Occipital lobe (tissue), 3 donors: ENCODE measurements at places on chromosomes 5 and 9. TPM values are rescaled to one million over a fixed set of nuclear protein-coding genes. Genes with fewer than 3 reads are reported as not detected.

- no peak for DNase-seq
Observed at GRCh38 chr5:123084730-123085605, 4.1 kb upstream of the PRDM6 start.

DNA sequence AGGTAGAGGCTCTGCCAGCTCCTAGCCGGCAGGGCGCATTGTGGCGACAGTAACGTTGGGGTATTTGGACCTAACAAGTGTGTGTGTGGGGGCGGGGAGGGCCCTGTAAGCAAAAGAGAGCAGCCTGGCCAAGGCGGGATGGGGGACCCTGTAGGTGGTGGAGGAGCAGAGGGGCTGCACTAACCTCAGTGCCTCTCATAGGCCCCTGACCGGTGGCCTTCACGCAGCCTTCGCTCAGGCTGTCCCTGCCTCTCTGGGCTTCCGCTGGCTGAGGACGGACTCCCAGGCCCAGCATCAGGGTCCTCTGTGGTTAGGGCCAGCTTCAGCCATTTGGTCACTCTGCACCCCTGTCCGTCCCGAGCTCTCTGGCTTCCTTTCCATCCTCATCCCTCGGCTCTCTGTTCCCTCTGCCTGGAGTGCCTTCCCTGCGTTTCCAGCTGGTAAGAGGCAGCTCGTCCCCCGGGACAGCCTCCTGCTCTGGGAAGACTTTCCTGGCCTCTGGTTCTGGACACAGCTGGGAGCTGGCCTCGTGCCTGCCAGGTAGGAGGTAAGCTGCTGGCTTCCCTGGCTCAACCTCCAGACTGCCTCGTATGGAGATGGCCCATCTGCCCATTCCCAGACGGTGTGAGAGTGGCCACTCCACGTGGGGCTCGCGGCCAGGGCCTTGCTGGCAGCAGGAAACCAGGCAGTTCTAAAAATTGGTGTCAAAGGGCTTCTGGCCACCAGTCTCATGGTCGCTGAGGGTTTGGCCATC, 39.3 kb upstream of the PHYKPL start:
- DNase-seq: no peak

DNA sequence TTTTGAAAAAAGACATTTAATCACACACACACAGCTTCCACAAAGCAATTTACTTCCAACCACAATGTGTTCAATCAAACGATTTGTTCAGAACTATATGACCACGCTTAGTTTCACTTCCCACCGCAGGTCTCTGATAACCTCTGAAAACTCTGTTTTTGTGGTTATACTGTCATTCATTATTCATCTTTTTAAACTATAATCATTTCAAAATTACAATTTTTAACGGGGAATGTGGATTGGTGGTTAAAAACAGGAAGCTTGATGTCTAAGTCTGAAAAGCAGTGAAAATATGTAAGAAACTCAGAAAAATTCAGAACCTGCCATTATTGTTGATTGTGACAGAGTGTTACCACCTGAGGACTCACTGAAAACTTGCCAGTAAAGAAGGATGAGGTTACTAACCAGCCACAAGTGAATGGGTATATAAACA, 12.7 kb upstream of the TMEM174 start:
- DNase-seq: no peak

- DNase-seq: no peak
Observed at GRCh38 chr9:120888626-120889025, 11.6 kb upstream of the PHF19 start.

Gene PTGES
- 3.3 TPM for total RNA-seq

Gene C9
- not detected for total RNA-seq

GRCh38 chr9:76255781-76256455, 138.3 kb downstream of the RFK start:
- DNase-seq: no peak

DNA sequence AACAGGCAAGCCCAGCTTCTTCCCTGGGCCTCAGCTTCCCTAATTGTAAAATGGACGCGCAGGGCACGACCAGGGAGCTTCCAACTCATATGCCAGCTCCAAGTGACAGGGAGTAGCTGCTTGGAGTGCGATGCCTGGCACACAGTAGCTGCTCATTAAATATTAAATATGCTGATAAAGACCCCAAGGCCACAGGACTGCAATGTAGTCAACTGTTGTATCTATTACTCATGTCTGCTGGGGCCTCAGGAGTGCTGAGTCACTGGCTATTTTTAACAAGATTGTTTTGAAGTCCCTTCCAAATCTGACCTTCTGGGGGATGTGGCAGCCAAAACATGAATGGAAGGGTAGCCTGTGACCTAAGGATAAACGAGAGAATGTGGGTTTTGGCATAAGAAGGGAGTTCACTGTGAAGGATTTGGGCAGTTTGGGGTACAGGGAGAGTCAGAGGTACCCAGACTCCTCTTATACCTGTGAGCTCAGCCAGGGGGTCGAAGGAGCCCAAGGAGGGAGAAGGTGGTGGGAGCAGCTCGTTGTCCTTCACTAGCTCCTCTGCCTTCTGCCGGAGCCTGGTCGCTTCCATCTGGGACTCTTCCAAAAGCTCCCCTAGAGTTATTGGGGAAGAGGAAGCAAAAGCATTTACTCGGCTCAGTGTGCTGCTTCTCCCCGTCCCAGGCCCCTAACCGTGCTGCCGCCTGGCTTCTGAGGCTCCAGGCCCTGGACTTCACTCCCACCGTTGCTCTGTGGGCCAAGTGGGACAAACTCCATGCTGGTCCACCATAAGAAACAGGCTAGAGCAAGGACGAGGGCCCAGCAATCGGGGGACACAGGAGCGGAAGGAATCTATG, 17.5 kb downstream of the TNIP1 start:
- no peak for DNase-seq

DNA sequence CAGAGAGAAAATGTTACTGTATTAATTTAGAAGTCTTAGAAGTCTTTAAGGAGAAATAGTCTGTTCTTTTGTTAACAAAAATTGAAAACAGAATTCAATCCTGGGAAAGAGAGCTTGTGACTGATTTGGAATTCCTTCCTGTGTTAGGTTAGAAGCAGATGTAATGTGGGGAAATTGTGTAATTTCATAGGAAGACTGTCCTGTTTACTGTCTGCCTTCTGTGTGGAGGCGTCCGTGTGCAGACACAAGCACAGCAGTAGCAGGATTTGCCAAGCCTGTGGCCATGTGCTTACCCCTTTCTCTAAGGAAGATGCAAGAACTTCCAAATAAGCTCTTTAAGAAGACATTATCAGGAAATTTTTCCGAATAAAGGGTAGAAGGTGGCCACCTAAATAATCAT, 36.7 kb upstream of the F2R start:
- no peak for DNase-seq

GRCh38 chr5:133387621-133388020, 224.7 kb downstream of the FSTL4 start:
- no peak for DNase-seq

Gene DHFR
- 12.9 TPM for total RNA-seq

GRCh38 chr9:14346811-14347405, 33.0 kb upstream of the NFIB start:
- no peak for DNase-seq

DNA sequence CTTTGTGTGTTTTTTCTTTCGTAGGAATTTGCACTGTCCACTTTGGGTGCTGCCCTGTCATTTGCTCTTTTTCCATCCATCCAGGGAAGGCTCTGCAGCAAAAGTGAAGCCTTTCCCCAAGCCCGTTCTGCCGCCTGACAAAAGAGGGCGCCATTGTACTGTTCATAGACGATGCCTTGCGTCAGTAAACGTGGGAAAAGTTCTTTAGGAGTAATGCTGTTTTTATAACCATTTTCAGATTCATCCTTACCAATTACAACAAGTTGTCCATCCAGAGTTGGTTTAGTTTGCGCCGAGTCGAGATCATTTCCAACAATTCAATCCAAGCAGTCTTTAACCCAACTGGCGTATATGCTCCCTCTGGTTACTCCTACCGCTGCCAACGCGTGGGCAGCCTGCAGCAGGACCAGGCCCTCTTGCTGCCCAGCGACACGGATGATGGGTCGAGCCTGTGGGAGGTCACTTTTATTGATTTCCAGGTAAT, 34.3 kb upstream of the RPS23 start:
- DNase-seq: peak; percentile 17

GRCh38 chr5:2960294-2960693, 208.8 kb upstream of the IRX2 start:
- DNase-seq: no peak

Gene GPX8
- total RNA-seq: 4.4 TPM

Gene ECM2
- 5.6 TPM for total RNA-seq

DNA sequence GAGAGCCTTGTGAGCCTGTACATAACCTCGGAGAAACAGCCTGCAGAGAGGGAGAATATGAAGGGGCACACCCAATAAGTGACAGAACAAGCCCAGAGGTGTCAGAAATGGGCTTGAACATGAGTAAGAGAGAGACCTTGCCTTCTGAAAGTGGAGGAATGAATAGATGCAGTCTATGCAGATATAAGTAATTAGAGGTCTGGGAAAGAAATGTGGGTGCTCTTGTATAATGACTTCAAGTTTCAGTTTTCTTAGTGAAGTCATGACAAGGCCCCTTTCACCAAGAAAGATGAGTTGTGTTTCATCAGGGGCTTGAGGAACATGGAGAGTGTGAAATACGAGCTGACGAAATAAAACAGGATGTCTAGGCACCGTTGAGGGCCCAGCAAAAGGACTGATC, 15.1 kb downstream of the GRAMD2B start:
- DNase-seq: no peak

Gene IQGAP2
- total RNA-seq: 20.7 TPM

DNA sequence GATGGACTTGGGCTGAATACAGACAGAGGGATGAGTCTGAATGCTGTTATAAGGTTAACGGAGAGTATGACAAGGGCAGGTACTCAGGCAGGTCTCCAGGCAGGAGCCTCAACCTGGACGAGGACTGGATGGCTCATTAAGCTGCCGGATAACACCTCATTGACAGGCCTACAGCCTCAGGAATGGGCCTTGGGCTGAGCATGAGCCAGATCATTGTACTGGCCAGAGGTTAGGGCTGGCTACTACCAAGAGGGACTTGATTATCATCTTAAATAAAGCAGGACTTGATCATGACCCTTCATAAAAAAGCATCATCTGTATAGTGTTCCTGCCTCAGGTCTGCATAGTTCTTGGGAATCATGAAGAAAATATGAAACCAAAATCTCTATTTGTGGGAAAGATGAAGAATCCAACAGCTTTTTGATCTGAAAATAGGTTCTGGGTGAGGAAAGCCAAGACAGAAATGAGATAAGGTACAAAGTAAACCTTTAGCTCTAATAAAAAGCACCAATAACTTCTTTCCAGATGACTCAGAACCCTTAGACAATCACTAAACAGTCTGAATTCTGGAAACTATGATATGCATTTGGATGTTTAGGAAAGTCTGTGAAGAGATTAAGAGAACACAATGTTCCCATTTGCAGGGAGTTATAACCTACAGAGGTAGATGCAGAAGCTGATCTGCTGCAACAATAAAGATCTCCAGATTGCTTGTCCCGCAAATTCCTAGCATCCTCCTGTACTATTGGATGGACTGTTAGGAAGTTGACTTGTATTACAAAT, 343.1 kb downstream of the CTNND2 start:
- no peak for DNase-seq

Gene GABRG2
- total RNA-seq: 37.4 TPM

- no peak for DNase-seq
Observed at GRCh38 chr5:14937254-14937653, 65.7 kb upstream of the ANKH start.

Gene GPR151
- 0.31 TPM for total RNA-seq

- DNase-seq: peak; percentile 33
Observed at GRCh38 chr9:36023260-36024048, 13.3 kb upstream of the RECK start.

DNA sequence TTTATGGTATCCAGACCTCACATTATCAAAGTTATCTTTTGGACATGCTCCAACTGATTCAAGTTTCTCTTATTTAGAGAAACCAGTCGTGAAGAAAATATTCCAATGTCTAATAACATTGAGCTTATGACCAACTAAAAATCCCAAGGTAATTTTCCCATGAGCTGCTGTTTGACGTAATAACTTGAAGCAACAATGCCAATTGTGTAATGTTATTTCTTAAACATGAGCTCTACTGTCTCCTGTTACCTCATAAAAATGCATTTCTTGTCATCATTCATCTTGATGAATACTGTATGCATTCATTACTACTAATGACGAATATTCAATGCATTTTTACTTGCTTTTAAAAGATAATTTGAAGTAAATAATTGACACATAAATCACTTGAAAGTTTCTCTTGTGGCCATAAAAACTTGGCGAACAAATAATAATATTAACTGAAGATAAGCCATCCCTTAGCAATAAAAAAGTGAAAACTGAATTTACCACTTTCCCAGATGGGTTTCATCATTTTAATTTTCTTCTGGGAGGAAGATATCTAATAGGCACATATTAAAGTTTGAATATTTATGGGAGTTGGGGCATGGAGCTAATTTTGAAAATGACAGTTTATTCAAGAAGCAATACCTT, 424 bp upstream of the MARCOL start:
- DNase-seq: no peak

DNA sequence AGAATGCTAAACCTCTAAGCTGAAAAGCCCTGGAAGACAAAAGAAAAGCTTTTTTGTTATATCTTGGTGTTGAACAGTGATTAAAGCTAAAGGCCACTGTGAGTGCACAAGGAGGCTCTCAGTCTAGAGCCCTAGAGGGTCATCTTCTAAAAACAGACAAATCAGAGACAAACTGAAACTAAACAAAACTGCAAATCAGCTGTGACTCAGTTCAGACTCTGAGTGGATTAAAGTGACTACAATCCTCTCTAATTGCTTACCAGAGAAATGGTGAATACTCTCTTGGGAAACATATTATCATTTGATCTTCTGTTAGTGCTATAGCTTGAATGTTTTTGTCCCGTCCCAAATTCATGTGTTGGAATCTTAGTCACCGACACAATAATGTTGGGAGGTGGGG, 491.9 kb downstream of the CDH18 start:
- no peak for DNase-seq
